ENCODE measurements at places on chromosomes 12 and 14. TPM values are rescaled to one million over a fixed set of nuclear protein-coding genes. Genes with fewer than 3 reads are reported as not detected.

IRAK4 gene
- 18.8 TPM for total RNA-seq

NKX2-1 gene
- not detected for total RNA-seq

PCED1B gene
- 8.5 TPM for total RNA-seq

FBXO33 gene
- total RNA-seq, result 20.8 TPM

WNT5B gene
- 15.4 TPM for total RNA-seq

ADAM20 gene
- 0.10 TPM for total RNA-seq

TAMALIN gene
- 0.49 TPM for total RNA-seq

GRIP1 gene
- total RNA-seq, result 0.85 TPM

Measured in GM12878 (cell line).